Esophagus muscularis mucosa (tissue), 4 donors: ENCODE measurements at places on chromosomes 7 and 10. TPM values are rescaled to one million over a fixed set of nuclear protein-coding genes. Genes with fewer than 3 reads are reported as not detected.

HOXA3 gene
- total RNA-seq = 11.4 TPM

AGAP9 gene
- total RNA-seq = 2.7 TPM

CEP41 gene
- total RNA-seq = 5.9 TPM

LIPF gene
- total RNA-seq = not detected

PNLIPRP1 gene
- not detected for total RNA-seq

LIPN gene
- not detected for total RNA-seq

RAMP3 gene
- total RNA-seq = 104 TPM

UCN3 gene
- not detected for total RNA-seq

DNA sequence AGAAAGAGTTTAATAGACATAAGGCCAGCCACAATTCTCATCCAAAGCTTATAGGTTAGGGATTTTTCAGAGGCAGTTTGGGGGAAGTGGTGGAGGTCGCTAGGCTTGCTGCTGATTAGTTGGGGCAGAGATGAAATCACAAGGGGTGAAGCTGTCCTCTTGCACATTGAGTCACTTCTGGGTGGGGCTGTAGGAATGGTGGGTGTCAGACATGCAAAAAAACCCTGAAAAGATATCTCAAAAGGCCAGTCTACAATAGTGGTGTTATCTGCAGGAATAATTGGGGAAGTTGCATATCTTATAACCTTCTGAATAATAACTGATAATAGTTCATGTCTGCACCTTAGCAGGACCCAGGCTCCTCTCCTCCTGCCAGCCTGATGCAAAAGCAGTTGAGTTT, 2.1 kb downstream of the FAM24B start:
- H3K36me3 ChIP-seq = no peaks in the 10 kb centered on the region
- H3K27ac ChIP-seq = no peak overlapping the region
- peaks cover 23% of the 10 kb centered on the region for H3K4me1 ChIP-seq
- no peak for DNase-seq

- no peak for DNase-seq
- H3K27ac ChIP-seq = no peak overlapping the region
- H3K4me3 ChIP-seq = no peak overlapping the region
- no peaks in the 10 kb centered on the region for H3K36me3 ChIP-seq
- H3K27me3 ChIP-seq = no peaks in the 10 kb centered on the region
- no peaks in the 10 kb centered on the region for H3K4me1 ChIP-seq
These were observed 480.0 kb downstream of the LRMDA start for GRCh38 chr10:75911426-75911825.

- no peak overlapping the region for H3K27ac ChIP-seq
- no peak for DNase-seq
- H3K27me3 ChIP-seq = no peaks in the 10 kb centered on the region
- no peaks in the 10 kb centered on the region for H3K36me3 ChIP-seq
- H3K4me3 ChIP-seq = no peak overlapping the region
These were observed 10.6 kb upstream of the TSPAN14 start for GRCh38 chr10:80443531-80443974.

DNA sequence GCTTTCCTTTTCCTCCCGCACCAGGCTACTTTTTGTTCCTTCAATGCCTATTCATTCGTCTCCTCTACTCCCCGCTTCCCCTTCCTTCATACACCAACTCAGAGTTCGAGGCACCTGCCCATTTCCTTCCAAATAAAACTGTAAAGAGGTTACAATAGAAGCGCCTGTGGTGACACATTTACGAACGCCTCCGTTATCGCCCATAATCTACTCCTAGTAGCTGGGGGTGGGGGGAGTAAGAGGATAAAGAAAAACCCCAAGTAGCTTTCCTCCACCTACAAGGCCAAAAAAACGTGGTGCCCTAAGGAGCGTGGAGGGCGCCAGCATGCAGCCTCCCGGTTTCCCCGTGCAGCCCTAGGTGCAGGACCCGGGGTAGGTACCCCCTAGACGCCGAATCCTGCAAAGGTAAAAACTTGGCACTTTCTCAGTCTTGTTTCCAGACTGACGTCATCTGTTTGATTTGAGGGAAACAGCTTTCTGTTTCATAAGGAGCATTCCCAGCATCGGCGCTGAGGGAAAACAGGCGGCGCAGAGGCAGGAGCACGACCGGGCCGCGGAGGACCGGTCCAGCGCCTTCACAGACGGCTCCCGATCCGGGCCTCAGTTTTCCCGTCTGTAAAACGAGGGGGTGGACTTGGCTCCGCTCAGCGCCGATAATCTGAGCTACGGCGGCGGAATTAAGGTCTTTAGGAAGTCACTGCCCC, 922 bp downstream of the PPA1 start:
- no peaks in the 10 kb centered on the region for H3K27me3 ChIP-seq
- peak; percentile 86 for DNase-seq
- H3K4me1 ChIP-seq = peaks cover 29% of the 10 kb centered on the region
- H3K4me3 ChIP-seq = peak overlapping the region; percentile 89
- peaks cover 9% of the 10 kb centered on the region for H3K36me3 ChIP-seq

DNA sequence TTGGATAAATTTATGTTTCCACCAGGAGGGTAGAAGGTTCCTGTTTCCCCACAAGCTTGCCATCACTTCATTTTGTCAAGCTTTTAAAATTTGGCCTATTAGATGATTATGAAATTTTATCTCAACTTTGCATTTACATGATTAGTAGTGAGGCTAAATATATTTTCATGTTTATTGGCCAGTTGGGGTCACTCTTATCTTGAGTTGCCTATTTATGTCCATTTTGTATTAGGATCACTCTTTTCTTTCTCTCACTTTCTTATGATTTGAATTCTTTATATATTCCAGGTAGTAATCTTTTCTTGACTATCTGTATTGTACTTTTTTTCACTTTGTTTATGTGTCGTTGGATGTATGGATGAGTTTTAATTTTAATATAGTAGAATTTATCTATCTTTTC, 218.6 kb upstream of the SLC26A5 start:
- H3K4me3 ChIP-seq = no peak overlapping the region
- no peaks in the 10 kb centered on the region for H3K27me3 ChIP-seq
- H3K36me3 ChIP-seq = no peaks in the 10 kb centered on the region
- H3K27ac ChIP-seq = no peak overlapping the region
- no peaks in the 10 kb centered on the region for H3K4me1 ChIP-seq

DNA sequence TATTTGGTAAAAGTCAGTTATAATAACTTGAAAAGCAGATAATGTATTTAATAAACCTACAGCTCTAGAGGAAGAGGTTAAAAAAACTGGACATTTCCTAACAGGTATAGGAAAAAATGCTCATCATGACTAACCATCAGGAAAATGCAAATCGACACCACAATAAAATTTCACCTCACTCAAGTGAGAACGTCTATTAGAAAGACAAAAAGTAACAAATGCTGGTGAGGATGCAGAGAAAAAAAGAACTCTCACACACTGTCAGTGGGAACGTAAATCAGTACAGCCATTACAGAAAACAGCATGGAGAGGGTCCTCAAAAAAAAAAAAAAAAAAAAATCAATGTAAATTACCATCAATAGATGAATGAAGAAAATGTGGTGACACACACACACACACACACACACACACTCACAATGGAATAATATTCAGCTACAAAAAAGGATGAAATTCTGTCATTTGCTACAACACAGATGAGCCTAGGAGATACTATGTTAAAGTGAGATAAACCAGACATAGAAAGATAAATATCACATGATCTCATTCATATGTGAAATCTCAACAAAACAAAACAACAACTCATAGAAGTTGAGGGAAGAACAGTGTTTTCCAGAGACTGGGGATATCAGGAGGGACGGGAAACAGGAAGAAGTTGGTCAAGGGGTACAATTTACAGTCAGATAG, 20.1 kb downstream of the EPC1 start:
- peaks cover 100% of the 10 kb centered on the region for H3K4me1 ChIP-seq
- no peak for DNase-seq
- H3K4me3 ChIP-seq = no peak overlapping the region
- no peak overlapping the region for H3K27ac ChIP-seq

- H3K27me3 ChIP-seq = no peaks in the 10 kb centered on the region
- no peak overlapping the region for H3K4me3 ChIP-seq
- H3K36me3 ChIP-seq = no peaks in the 10 kb centered on the region
- no peak for DNase-seq
- H3K4me1 ChIP-seq = peaks cover 36% of the 10 kb centered on the region
These were observed 66.8 kb downstream of the PPP1R3C start for GRCh38 chr10:91566115-91566514.

DNA sequence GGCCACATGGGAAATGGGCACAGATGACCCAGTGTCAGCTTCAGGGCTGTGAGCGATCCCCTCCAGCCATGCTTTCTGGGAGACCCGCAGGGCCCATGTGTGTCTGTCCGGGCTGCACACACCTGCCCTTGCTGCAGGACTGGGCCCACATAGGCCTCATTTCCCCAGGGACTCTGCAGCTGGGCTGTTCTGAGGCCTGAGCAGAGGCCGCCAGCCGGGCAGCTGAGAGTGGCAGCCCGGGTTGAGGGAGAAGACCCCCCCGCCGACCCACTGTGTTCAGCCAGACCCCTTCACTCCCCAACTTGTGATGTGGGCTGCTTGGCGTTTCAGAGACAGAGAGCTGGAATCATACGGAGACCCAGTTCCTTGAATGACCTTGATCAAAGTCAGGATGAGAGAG, 50.1 kb upstream of the DPYSL4 start:
- no peak overlapping the region for H3K27ac ChIP-seq
- no peak overlapping the region for H3K4me3 ChIP-seq
- no peak for DNase-seq
- H3K36me3 ChIP-seq = no peaks in the 10 kb centered on the region
- H3K4me1 ChIP-seq = no peaks in the 10 kb centered on the region
